ENCODE measurements at places on chromosomes 3 and 15.

DNA sequence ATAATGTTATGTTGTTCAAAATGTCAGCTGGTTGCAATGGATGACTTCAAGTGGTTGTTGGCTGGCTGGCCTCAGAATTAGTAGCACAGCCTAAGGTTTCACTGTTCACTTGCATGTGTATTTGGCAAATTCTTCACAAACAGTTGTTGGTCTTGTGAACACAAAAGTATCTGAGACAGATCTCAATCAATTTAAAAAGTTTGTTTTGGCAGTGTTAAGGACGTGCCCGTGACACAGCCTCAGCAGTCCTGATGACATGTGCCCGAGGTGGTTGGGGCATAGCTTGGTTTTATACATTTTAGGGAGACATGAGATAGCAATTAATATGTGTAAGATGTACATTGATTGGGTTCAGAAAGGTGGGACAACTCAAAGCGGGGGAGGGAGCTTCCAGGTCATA lies 436.0 kb downstream of the AGBL1 start:
- DNase-seq, result no peak

GRCh38 chr3:99716463-99716995 lies 78.1 kb downstream of the COL8A1 start:
- no peak for DNase-seq

DNA sequence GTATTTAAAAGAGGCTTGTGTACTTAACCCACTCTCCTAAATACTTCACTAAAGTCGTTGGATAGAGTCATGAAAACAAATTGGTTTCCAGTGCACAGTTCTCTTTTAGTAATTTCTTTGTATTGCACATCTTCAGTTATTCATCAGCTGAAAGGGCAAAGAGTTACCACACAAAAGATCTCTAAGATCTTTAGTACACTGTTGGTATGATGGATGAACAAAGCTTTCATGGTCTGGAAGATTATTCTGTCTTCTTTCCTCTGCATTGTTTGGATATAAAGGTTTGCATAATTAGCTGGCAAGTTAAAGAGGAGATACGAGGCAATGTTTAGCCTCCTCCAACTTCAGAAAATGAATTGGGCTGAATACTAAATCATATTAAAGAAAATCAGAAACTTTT lies 40.5 kb downstream of the BCHE start:
- DNase-seq, result no peak

GRCh38 chr3:47601281-47601680 lies 22.6 kb upstream of the CSPG5 start:
- DNase-seq, result no peak

GRCh38 chr3:45443459-45443858 lies 55.1 kb downstream of the LARS2 start:
- no peak for DNase-seq

- DNase-seq, result no peak
Observed at GRCh38 chr15:55237219-55238130, 40.7 kb upstream of the RSL24D1 start.

DNA sequence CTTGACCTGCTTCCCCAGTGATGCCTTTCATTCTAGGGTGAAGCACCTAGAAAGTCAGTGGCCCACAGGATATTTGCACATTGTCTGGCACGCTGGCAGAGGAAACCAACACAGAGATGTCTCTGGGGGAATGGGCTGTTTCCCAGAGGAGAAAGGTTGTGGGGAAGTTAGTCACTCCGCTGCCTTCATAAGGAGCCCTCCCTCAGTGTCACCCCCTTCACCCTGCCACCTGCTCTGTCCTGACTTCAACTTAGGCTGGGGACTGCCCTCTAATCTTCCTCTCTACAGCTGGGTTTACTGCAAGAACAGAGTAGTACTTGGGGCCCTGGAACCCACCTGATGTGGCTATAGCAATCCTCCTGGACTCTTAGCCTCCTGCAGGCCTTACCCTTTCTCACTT lies 5.7 kb downstream of the KLHDC8B start:
- no peak for DNase-seq

- no peak for DNase-seq
Observed at GRCh38 chr3:142947352-142947751, 16.1 kb downstream of the PAQR9 start.

GRCh38 chr3:186442162-186442561 lies 80.1 kb upstream of the DGKG start:
- DNase-seq, result no peak

DNA sequence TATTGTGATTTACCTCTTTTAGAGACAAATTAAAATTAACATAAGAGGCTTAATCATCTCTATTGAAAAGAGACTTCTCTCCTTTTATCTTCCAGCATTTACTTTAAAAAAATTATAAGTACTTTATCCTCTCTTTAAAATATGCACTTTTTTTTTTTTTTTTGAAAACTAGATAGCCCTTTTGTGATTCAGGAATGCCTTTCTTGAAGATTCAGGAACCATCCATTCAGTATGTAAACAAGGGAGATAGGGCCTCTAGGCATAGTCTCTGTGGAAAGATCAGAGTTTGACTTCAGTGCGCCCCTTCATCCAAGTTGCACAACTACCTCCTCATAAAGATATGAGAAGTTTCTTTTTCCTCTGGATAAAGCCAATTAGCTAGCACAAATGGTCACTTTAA lies 1163.7 kb downstream of the SI start:
- no peak for DNase-seq

- no peak for DNase-seq
Observed at GRCh38 chr15:67979281-67979680, 74.8 kb upstream of the PIAS1 start.

DNA sequence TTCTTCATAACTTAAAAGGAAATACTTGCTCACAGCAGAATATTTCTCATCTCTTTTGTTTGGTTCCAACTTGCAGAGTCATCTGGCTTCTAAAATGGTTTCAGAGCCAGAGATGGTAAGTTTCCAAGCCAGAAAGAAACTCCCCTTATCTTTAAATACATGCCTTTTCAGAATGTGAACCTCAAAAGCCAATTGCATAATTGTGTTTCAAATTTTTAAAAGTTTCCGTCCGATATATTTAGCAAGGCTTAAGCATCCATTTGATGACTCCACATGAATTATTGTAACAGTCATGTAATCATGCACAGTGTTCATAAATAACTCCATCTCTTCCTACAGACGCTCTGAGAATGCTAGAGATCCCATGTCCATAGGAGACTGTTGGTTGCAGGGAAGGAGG lies 40.6 kb upstream of the C3orf80 start:
- no peak for DNase-seq

DNA sequence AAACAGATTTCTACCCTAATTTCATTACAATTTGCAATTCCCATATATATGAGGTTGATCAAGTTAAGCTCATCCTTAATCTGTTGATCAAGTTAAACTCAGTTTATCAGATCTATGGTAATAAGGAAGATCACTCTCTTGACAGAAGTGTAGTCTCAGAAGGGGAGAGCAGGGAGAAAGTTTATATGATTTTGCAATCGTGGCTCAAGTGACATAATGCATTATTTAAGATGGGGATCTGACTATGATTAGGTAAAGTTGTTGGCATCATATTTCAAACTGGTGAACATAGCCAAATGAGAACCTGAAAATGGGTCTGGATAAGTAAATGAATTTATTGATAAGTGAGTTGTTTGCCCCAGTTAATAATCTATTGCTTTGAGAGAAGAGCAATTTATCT lies 995.3 kb downstream of the OTOL1 start:
- no peak for DNase-seq

All from HCT116 (cell line).